ENCODE measurements at places on chromosomes 4 and X.

GRCh38 chrX:15358533-15358932 lies 23.2 kb upstream of the PIGA start:
- DNase-seq = no peak

GRCh38 chr4:71474731-71475130 lies 135.9 kb downstream of the SLC4A4 start:
- DNase-seq = no peak

- no peak for DNase-seq
Measured at GRCh38 chr4:109972786-109973528, 60.3 kb downstream of the EGF start.

- DNase-seq = no peak
Measured at GRCh38 chr4:31374256-31374960, 654.2 kb downstream of the PCDH7 start.

DNA sequence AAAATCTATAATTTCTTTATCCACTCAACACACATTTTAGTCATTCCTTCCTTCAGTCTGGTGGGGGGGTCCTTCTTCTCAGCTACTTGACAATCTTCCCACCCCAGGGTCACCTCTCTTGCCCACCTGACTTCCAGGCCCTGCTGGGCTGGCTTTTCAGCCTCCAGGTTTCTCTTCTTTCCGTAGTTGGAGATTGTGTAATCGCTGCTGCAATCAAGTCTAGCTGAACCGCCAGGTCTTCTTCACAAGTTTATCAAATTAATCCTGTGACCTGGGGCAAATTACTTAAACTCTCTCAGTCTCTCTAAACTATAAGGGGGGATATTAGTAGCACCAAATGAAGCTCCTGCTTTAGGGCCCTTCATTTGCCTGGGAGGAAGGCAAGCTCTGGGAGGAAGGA lies 102.9 kb upstream of the TNIP3 start:
- DNase-seq = no peak
